ENCODE measurements at places on chromosomes 2 and 18. TPM values are rescaled to one million over a fixed set of nuclear protein-coding genes. Genes with fewer than 3 reads are reported as not detected.
A peak's percentile ranks its signal among the peaks of the same experiment; 100 is the strongest.

The SUCLG1 gene
- total RNA-seq = 54.6 TPM

DNA sequence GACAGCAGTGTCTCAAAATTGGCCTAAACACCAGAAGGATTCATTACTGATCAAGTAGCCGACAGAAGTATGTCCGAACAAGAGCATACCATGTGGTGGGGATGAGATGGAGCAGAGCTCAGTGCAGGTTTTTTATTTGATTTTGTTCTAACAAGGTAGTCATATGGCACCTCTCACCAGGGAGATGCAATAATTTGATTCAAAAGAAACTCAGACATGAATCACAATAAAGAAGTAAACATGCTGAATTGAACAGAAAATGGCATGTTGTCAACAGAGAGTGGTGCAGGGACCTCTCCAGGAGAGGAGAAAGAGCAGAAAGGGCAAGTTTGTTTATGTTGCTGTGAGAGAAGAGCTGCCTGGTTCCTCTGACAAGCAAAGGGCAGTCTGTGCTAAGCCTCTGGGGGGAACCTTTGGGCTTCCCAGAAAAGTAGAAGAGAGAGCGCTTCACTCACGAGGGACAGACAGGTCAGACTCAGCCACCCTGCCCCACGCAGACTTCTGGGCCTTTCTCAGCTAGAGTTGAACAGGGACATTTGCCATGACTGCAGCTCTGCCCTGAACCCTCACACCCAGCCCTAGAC lies 351.3 kb upstream of the RAB12 start:
- no peak overlapping the region for H3K4me3 ChIP-seq
- no peak for DNase-seq
- H3K27ac ChIP-seq = no peak overlapping the region
- H3K4me1 ChIP-seq = no peaks in the 10 kb centered on the region
- H3K36me3 ChIP-seq = no peaks in the 10 kb centered on the region

- H3K36me3 ChIP-seq = no peaks in the 10 kb centered on the region
- no peaks in the 10 kb centered on the region for H3K4me1 ChIP-seq
- no peak overlapping the region for H3K27ac ChIP-seq
- peak; percentile 19 for DNase-seq
- no peaks in the 10 kb centered on the region for H3K27me3 ChIP-seq
Observed at GRCh38 chr2:118902266-118903028, 39.5 kb upstream of the MARCO start.

GRCh38 chr2:60515721-60516226 lies 37.7 kb downstream of the BCL11A start:
- H3K4me3 ChIP-seq = no peak overlapping the region
- H3K36me3 ChIP-seq = no peaks in the 10 kb centered on the region
- peak; percentile 21 for DNase-seq
- H3K4me1 ChIP-seq = peaks cover 35% of the 10 kb centered on the region
- H3K27ac ChIP-seq = peak overlapping the region; percentile 47
- no peaks in the 10 kb centered on the region for H3K27me3 ChIP-seq

The MPV17 gene
- total RNA-seq = 75.2 TPM

DNA sequence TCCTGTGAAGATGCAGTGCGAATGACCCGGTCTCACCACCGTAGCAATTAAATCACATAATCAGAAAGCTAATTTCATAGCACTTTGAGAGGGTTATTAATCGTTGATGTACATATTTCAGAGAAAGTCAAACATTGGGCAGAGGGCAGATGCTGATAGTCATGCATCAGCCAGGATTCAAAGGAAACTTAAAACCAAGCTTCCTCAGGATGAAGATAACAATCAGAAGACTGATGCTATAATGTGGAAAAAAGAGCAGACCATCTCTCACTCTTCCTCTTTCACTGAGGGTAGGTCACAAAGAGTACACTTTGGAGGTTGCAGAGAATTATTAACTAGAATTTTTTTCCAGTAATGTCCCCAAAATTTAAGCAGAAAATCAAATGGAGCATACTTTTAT lies 1027.7 kb upstream of the ZEB2 start:
- no peak overlapping the region for H3K4me3 ChIP-seq
- DNase-seq = no peak
- H3K27me3 ChIP-seq = no peaks in the 10 kb centered on the region
- H3K27ac ChIP-seq = no peak overlapping the region

DNA sequence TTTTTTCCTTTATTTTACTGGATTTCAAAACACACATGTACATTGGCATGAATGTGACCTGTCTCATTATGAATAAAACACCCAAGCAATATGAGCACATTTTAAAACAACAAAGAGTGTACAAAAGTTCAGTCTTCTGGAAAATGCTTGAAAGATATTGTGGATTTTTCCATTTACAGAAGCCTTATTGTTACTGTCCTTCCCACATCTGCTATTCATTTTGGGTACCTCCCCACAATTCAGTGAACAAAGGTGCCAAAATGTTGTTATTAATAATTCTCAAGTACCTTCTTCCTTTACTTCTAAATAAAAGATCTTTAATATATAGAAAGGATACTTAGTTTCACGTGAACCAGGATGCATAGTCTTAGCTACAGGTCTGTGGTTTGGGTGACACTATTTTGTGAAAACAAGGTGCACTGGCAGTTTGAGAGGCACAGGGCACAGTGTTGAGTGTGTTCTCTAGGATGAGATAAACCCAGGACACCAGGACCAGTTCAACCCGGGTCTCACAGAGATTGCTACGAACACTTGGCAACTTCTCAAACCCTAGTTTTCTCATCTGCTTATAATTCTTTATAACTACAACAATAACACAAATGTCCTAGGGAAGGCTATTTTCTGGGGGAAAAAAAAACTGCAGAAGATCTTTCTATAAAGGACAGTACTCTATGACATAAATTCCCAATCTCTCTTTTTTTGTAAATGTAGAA lies 84.5 kb upstream of the GALNT5 start:
- H3K27ac ChIP-seq = no peak overlapping the region
- H3K4me1 ChIP-seq = no peaks in the 10 kb centered on the region
- no peaks in the 10 kb centered on the region for H3K27me3 ChIP-seq
- no peak for DNase-seq
- no peak overlapping the region for H3K4me3 ChIP-seq

- H3K4me1 ChIP-seq = no peaks in the 10 kb centered on the region
- no peaks in the 10 kb centered on the region for H3K27me3 ChIP-seq
- no peaks in the 10 kb centered on the region for H3K36me3 ChIP-seq
- no peak for DNase-seq
Observed at GRCh38 chr2:240165034-240165433, 24.6 kb upstream of the OTOS start.
